Glomerular endothelial cell (primary cell): ENCODE measurements at places on chromosomes 4 and X. TPM values are rescaled to one million over a fixed set of nuclear protein-coding genes. Genes with fewer than 3 reads are reported as not detected.

DNA sequence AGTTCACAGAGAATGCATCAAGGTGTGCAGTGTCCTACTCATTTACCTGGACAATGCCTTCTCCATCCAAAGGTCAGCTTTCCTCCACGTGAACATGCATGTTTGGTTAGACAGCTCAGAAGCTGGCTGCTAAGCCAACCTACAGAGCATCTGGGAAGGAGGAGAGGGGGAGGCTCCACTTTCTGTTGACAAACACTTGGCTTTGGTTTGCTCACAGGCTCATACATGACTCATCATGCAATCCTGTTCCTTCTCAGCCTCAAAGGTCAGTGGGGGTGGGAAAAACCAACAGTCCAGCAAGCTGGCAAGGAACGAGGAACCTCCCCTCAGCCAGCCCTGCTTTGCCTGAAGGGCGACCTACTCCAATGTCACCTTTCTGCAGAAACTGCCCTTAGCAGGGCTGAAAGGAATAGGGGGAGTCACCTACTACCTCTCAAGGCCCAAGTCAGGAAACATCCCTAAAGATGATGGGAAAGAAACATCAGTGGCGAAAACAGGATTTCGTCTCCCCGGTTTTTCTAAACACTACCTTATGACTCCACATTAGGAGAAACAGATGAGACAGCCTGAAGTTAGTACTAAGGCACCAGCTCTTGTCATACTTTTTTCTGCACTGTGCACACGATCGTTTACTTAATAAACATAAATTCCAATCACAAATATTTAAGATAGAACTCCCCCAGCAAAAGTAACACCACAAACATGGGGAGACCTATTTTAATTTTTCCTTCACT, 37.9 kb downstream of the RELL1 start:
- DNase-seq = peak; percentile 81

GRCh38 chr4:35250331-35250730, 994.0 kb downstream of the ARAP2 start:
- no peak for DNase-seq

DNA sequence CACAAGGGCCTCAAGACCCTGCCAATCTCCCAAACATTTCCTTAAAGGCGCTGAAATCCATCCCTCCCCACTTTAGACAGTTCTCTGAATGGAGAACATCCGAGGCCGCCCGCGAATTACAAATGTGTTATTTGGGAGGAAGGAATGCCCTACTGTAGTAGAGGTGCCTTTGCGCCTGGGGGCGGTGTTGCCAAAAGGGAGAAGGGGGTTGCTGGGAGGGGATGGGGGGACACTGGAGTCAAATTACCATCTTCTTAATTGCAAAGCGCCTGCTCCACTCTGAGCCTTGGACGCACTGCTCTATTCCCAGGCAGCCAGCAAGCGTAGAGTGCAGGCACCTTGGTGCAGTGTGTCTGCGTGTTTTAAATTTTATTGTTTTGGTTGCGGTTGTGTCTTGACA, 2.7 kb downstream of the TMEM255A start:
- no peak for DNase-seq

Gene CYTL1
- 154 and 343 TPM in 2 replicates for total RNA-seq

DNA sequence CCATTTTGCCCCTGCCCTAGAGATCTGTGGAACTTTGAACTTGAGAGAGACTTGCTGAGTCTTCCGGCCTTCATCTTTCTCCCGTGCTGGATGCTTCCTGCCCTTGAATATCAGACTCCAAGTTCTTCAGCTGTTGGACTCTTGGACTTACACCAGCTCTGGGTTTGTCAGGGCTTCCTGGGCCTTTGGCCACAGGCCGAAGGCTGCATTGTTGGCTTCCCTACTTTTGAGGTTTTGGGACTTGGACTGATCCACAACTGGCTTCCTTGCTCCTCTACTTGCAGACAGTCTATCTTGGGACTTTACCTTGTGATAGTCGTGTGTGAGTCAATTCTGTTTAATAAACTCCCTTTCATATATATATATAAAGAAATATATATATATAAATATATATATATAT, 1071.0 kb downstream of the ADGRL3 start:
- DNase-seq = no peak

- DNase-seq = no peak
Observed at GRCh38 chr4:74456056-74456744, 11.3 kb downstream of the AREG start.

- DNase-seq = no peak
Observed at GRCh38 chr4:6270636-6271121, 1.0 kb downstream of the WFS1 start.

- no peak for DNase-seq
Observed at GRCh38 chr4:176205299-176205698, 9.9 kb upstream of the SPATA4 start.

- peak; percentile 71 for DNase-seq
Observed at GRCh38 chr4:19729886-19730651, 521.6 kb upstream of the SLIT2 start.

DNA sequence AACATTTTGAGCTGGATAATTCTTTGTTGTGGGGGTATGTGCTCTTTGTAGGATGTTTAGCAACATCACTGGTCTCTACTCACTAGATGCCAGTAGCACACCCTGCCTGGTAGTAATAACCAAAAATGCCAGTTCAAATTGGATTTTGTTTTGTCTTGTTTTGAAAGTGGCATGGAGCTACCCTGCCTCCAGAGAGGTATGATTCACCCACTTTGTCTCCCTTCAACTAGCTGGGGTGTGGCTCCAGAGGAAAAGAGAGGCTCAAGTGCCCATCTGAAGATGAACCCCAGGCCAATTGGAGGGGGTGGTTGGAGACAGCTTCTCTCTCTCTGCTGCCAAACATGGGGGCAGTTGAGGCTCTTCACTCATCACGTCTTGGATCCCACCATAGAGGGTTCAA, 34.5 kb downstream of the NIPAL1 start:
- DNase-seq = no peak

DNA sequence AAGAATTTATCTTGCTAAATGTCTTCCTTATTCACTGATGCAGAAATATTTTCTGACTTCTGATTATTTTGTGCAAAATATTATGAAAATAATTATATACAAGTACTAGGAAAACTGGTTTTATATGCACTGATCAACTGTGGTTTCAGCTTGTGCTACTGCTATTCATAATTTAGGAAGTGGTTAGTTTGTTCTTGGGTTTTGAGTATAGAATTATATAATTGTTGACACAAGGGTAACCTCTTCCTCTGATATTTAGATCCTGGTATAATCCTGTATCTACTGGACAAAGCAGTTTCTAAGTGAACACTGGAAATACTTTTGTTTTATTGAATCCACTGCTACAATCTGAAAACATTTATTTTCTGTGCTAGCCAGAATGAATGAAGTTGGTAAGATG, 182.8 kb downstream of the PDGFC start:
- DNase-seq = no peak
